Stimulated activated CD4-positive, alpha-beta T cell treated with anti-CD3 and anti-CD28 coated beads, TNF-alpha, amount 100 ng/mL, for 24 hours (primary cell): ENCODE measurements at places on chromosomes 16 and 17.

DNA sequence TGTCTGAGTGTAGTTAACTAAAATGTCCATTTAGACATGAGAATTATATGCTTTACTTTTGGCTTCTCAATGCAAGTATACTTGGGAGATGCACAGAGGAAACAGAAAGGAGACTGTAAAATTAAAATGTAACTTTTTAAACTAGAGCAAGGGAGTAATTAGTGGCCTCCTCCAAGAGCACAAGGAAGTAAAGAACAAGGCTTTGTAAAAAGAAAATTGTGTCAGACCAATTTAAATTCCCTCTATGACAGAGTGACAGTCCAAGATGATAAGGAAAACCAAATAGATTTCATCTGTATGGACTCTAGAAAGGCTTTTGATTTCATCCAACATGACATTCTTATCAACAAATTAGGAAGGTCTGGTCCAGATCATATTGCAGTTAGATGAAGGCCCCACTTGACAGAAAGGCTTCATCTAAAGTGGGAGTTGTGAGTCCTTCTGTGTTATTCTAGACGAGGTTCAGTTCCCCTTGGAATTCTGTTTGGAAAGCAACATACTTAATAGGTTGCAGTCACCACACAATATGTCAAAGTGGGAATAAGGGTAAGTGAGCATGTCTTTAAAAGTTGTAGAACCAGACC is 6.5 kb upstream of the CAPNS2 start:
- DNase-seq: no peak

GRCh38 chr16:89035669-89036570 is 57.7 kb upstream of the ACSF3 start:
- no peak for DNase-seq

- DNase-seq: no peak
Observed at GRCh38 chr17:44211281-44212265, 7.9 kb downstream of the UBTF start.

DNA sequence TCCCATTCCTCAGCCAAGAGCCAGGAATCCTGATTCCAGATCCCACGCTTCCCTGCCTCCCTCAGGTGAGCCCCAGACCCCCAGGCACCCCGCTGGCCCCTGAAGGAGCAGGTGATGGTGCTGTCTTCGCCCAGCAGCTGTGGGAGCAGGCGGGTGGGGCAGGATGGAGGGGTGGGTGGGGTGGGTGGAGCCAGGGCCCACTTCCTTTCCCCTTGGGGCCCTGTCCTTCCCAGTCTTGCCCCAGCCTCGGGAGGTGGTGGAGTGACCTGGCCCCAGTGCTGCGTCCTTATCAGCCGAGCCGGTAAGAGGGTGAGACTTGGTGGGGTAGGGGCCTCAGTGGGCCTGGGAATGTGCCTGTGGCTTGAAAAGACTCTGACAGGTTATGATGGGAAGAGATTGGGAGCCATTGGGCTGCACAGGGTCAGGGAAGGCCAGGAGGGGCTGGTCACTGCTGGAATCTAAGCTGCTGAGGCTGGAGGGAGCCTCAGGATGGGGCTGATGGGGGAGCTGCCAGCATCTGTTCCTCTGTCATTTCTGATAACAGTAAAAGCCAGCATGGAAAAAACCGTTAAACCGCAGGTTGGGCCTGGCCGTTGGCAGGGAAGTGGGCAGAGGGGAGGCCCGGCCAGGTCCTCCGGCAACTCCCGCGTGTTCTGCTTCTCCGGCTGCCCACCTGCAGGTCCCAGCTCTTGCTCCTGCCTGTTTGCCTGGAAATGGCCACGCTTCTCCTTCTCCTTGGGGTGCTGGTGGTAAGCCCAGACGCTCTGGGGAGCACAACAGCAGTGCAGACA is at the start of gene SPN:
Gene SPN (plus strand): TSS at position 232 of the 791 bp plus-strand sequence. CDS start 482 bp downstream, at position 714.
- no peak for DNase-seq

GRCh38 chr17:76810956-76811355 is 57.2 kb upstream of the MGAT5B start:
- DNase-seq: no peak

- no peak for DNase-seq
Observed at GRCh38 chr16:13733561-13733960, 186.4 kb upstream of the ERCC4 start.

DNA sequence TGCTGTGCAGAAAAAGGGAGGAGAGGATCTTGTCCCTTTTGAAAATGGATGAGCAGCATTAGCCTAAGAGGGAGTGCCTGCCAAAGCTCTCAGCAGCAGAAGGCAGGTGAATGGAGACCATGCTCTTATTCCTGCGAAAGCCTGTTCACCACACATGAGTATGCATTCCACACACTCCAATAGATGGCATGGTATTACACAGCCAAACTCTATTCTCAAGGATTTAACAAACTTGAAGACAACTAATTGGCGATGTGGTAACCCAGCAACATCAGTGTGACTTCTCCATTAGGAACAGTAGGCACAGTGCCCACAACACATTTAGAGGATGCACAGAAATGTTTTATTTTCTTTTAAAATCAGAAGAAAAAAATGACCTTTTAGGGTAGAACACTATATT is 77.8 kb downstream of the CDH11 start:
- DNase-seq: no peak

DNA sequence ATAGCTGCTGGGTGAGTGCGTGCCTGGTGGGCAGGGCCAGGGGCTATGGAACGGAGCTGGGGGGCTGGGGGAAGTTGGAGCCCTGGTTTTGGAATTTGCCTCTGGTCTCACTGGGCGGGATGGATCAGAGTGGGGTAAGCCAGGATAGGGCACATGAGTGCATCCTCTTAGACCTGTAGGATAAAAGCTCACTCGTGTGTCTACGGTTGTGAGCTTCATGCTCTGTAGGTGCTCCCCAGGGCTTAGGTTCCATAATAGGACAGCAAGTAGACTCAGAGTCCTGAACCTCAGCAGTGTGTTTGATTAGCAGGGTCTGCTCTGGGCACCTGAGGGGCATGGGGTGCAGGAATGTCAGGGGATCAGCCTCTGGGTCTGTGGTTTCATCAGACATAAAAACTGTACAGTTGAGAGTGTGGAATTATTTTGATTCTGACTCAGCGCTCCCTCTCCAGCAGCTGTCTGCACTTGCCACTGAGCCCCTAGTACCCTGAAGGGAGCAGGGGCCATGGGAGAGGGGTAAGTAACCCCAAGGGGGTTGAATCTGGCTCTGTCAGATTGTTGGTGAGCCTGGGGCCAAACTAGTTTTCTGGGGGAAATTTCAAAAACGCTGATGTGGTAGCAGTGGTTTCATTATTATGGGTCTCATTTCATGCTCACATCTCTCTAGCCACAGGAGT is 84.2 kb upstream of the LGALS9 start:
- DNase-seq: no peak

- DNase-seq: no peak
Observed at GRCh38 chr17:44024271-44024663, 9.5 kb upstream of the TMEM101 start.

- DNase-seq: no peak
Observed at GRCh38 chr17:74431568-74432423, at the start of gene GPRC5C. TSS of gene GPRC5C (plus strand) at chr17:74432088. CDS start at chr17:74439777, 7,689 bp downstream.

- peak; percentile 18 for DNase-seq
Observed at GRCh38 chr17:45131616-45132319, 547 bp downstream of the PLCD3 start.
